ENCODE measurements at places on chromosomes 5 and 9. TPM values are rescaled to one million over a fixed set of nuclear protein-coding genes. Genes with fewer than 3 reads are reported as not detected.

The ERBIN gene
- 74.0 TPM for total RNA-seq

The TAS2R1 gene
- total RNA-seq = 0.94 TPM

The LRRC19 gene
- total RNA-seq = not detected

The IL5 gene
- 0.50 TPM for total RNA-seq

The SYNPO gene
- total RNA-seq = 5.3 TPM

The CCDC183 gene
- 3.0 TPM for total RNA-seq

The PCDHB4 gene
- total RNA-seq = 3.2 TPM

The LHFPL2 gene
- total RNA-seq = 81.8 TPM

The MSX2 gene
- total RNA-seq = 4.8 TPM

The TIMD4 gene
- 5.3 TPM for total RNA-seq

The IFNA13 gene
- total RNA-seq = not detected

The RASGEF1C gene
- 5.0 TPM for total RNA-seq

The LCNL1 gene
- 2.3 TPM for total RNA-seq

The CDKN2B-AS1 gene
- 0.55 TPM for total RNA-seq

The C5orf58 gene
- total RNA-seq = not detected

The LRRC70 gene
- total RNA-seq = 8.4 TPM

The FBP2 gene
- 8.0 TPM for total RNA-seq

The CATSPER3 gene
- total RNA-seq = 0.33 TPM

The TMC1 gene
- 0.39 TPM for total RNA-seq

The IL13 gene
- total RNA-seq = not detected

The DAB2IP gene
- 16.6 TPM for total RNA-seq

The PCDHGA10 gene
- 12.4 TPM for total RNA-seq

The AFAP1L1 gene
- total RNA-seq = 11.2 TPM

The CDC20B gene
- 1.9 TPM for total RNA-seq

The ADGRD2 gene
- total RNA-seq = 0.50 TPM

The MZB1 gene
- 0.17 TPM for total RNA-seq

The SCGB3A1 gene
- total RNA-seq = 1.7 TPM

The CCIN gene
- 0.50 TPM for total RNA-seq
